ENCODE measurements at places on chromosomes 2 and 18. TPM values are rescaled to one million over a fixed set of nuclear protein-coding genes. Genes with fewer than 3 reads are reported as not detected.

The HOXD12 gene
- not detected for total RNA-seq

The SH3YL1 gene
- total RNA-seq: 36.7 TPM

The CXCR1 gene
- total RNA-seq: not detected

The COBLL1 gene
- total RNA-seq: 4.0 TPM

The LRP1B gene
- total RNA-seq: 0.37 TPM

The CDH2 gene
- total RNA-seq: 1.1 TPM

The AQP12B gene
- not detected for total RNA-seq

The POTEI gene
- not detected for total RNA-seq

The CHRNA1 gene
- under 0.01 TPM for total RNA-seq

The CD8B gene
- not detected for total RNA-seq

The FHL2 gene
- total RNA-seq: 58.8 TPM

The TMEM37 gene
- total RNA-seq: 0.20 TPM

The GNAL gene
- 2.2 TPM for total RNA-seq

The SMC6 gene
- 25.6 TPM for total RNA-seq

The AAK1 gene
- 43.6 TPM for total RNA-seq

The BOK gene
- 11.4 TPM for total RNA-seq

The SERPINB7 gene
- total RNA-seq: not detected

The EHD3 gene
- 14.7 TPM for total RNA-seq

The WNT6 gene
- not detected for total RNA-seq

The NIFK gene
- total RNA-seq: 54.7 TPM

The GRHL1 gene
- total RNA-seq: 1.1 TPM

The DSG2 gene
- 0.39 TPM for total RNA-seq

The STARD7 gene
- total RNA-seq: 186 TPM

The MC4R gene
- total RNA-seq: not detected

The SLC9A4 gene
- not detected for total RNA-seq

The MLPH gene
- 49.5 TPM for total RNA-seq

The TCF23 gene
- total RNA-seq: not detected

The SCTR gene
- not detected for total RNA-seq

The EPB41L3 gene
- total RNA-seq: 130 TPM

The MYL12A gene
- 352 TPM for total RNA-seq

The DLX1 gene
- total RNA-seq: under 0.01 TPM

Data from subcutaneous preadipocyte (primary cell).